CD8-positive, alpha-beta memory T cell (primary cell): ENCODE measurements at places on chromosomes 11 and 22.

- DNase-seq: no peak
Measured at GRCh38 chr11:111910676-111911562, 651 bp downstream of the CRYAB start.

DNA sequence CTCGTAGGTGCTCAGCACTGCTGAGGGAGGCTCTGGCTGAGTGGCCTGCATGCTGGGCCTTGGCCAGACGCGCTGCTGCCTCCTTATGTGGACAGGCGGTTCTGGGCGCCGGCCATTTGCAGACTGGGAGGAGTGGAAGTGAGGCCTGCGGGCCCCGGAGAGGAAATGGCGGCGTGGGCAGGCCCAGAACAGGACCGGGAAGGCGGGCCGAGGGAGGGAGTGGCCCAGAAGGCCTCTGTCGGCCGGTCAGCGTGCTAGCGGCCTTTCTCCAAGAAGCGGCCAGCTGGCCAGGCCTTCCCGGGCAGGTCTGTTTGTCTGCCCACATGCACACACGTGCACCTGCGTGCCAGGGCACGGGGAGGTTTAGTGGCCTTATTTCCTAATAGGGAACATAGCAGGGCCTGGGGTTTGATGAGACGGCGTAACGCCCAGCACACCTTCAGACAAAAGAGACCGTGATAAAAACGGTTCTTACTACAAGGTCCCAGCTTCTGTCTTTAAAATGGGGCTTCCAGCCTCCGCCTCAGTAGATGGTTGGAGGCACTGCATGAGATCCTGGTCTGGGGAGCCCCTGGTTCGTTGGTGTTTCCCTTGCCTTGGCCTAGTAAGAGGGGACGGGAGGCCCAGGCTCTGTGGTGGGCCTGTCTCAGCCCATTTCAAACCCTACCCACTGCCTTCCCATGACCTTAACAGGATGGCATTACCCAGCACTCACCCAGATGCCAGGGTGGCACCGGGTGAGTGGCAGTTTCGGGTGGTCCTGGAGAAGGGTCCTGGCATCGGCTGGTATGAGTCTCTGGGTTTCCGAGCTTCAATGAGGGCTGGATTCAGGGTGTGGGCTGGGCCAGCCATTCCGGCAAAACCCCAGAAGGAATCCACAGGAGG lies 65.1 kb upstream of the PPARA start:
- no peak for DNase-seq

DNA sequence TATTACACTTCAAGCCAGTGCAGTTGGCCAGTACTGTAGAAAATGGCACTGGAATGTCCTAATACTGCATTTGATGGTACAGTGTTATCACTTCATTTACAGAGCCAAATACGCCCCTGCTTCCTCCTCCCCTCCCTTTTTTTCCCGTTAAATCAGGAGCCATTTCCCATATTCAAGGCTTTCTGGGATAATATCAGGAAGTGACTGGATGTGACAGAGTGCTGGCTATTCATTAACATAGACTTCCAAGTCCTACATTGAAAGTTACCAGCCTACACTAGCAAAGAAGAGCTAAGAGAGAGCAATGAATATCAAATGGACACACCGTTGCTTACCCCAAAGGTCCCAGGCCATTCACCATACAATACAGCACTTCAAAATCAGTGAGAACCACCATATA lies 32.1 kb upstream of the ABCC8 start:
- no peak for DNase-seq

DNA sequence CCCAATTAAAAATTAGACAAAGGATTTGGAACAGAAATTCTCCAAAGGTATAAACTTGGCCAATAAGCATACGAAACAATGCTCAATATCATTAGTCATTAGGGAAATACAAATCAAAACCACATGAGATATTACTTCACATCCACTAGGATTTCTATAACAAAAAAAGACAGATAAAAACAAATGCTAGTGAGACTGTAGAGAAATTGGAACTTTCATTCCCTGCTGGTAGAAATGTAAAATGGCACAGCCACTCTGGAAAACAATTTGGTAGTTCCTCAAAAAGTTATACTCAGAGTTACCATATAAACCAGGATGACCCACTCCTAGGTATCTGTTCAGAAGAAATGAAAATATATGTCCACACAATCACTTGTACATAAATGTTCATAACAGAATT lies 71.6 kb downstream of the RPL27A start:
- DNase-seq: no peak

GRCh38 chr22:20588092-20588842 lies 80.9 kb downstream of the MED15 start:
- DNase-seq: no peak
